Activated CD8-positive, alpha-beta memory T cell treated with anti-CD3 and anti-CD28 coated beads, Interleukin-2, amount 10 ng/mL, durations not matched to agents 7 days and 5 days (primary cell): ENCODE measurements at places on chromosomes 7 and 10. TPM values are rescaled to one million over a fixed set of nuclear protein-coding genes. Genes with fewer than 3 reads are reported as not detected.

GRCh38 chr10:96719850-96720421 is 378 bp downstream of the PIK3AP1 start:
- H3K27me3 ChIP-seq: no peaks in the 10 kb centered on the region
- peaks cover 39% of the 10 kb centered on the region for H3K4me1 ChIP-seq
- H3K27ac ChIP-seq: peak overlapping the region; percentile 85
- H3K36me3 ChIP-seq: peaks cover 3% of the 10 kb centered on the region

DNA sequence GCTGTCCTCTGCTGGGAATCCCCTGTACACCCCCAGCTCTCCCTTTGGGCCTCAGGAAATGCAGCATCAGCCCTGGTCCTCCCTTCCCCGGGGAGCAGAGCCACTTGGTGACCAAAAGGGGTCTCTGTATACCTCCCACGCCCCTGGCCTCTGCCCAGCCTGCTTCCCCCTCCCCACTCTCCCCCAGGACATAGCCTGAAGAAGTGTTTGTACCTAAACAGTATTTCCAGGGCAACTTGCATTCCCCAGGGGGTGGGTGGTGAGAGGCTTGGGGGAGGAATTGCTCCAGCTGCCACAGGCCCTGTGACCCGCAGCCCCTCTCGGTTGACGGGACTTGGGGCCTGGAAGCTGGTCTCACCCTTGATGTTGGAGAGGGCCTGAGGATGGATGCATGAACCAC is 39.3 kb downstream of the TMEM270 start:
- no peak overlapping the region for H3K27ac ChIP-seq
- H3K27me3 ChIP-seq: peaks cover 4% of the 10 kb centered on the region
- no peak for DNase-seq
- H3K36me3 ChIP-seq: no peaks in the 10 kb centered on the region
- peaks cover 4% of the 10 kb centered on the region for H3K4me1 ChIP-seq
- no peak overlapping the region for H3K4me3 ChIP-seq

- H3K4me3 ChIP-seq: no peak overlapping the region
- H3K27me3 ChIP-seq: peaks cover 10% of the 10 kb centered on the region
- no peak for DNase-seq
- no peak overlapping the region for H3K27ac ChIP-seq
- H3K36me3 ChIP-seq: no peaks in the 10 kb centered on the region
- H3K4me1 ChIP-seq: no peaks in the 10 kb centered on the region
Observed at GRCh38 chr7:29892231-29892630, 85.9 kb downstream of the WIPF3 start.

The DYNC1I1 gene
- total RNA-seq: not detected

The CLCN1 gene
- 0.09 TPM for total RNA-seq

GRCh38 chr7:116515584-116515983 is 9.3 kb upstream of the CAV1 start:
- H3K27me3 ChIP-seq: peaks cover 26% of the 10 kb centered on the region
- no peak overlapping the region for H3K4me3 ChIP-seq
- no peak for DNase-seq
- peaks cover 19% of the 10 kb centered on the region for H3K4me1 ChIP-seq
- H3K27ac ChIP-seq: no peak overlapping the region

DNA sequence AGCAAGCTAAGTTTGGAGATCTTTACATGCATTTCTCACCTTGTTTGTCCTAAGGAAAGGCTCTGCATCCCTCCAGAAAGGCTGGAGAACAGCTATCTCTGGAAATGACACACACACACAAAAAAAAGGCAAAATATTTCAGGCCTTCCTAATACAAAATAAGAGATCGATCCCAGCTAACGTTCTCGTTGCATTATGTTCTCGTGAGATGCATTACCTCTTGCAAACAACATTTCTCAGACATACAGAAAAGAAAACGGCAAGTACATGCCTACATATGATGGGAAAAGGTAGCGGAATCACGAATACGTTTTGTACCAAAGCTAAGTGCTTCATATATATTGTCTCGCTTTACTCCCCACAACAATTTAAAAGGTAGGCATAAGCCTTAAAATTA is 488 bp downstream of the MTERF1 start:
- H3K4me1 ChIP-seq: peaks cover 34% of the 10 kb centered on the region
- no peak for DNase-seq
- H3K4me3 ChIP-seq: peak overlapping the region; percentile 88
- peak overlapping the region; percentile 95 for H3K27ac ChIP-seq

The FRAT1 gene
- total RNA-seq: 5.7 TPM

The SYNPO2L gene
- 0.06 TPM for total RNA-seq

The PLAC9 gene
- total RNA-seq: not detected

The UCN3 gene
- not detected for total RNA-seq

The INA gene
- 0.09 TPM for total RNA-seq

DNA sequence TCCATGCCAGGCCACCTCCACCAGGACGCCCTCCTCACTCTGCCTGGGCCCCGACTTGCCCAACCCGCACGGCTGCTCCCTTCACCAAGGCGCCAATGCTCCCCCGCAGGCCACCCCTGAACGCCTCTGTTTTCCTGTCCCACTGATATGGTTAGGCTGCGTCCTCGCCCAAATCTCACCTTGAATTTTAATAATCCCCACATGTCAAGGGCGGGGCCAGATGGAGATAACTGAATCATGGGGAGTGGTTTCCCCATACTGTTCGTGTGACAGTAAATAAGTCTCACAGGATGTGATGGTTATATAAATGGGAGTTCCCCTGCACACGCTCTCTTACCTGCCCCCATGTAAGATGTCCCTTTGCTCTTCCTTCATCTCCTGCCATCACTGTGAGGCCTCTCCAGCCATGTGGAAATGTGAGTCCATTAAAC is 29.8 kb downstream of the RSU1 start:
- peak overlapping the region; percentile 28 for H3K4me3 ChIP-seq
- no peaks in the 10 kb centered on the region for H3K27me3 ChIP-seq
- peaks cover 27% of the 10 kb centered on the region for H3K4me1 ChIP-seq

The PPP1R17 gene
- total RNA-seq: not detected

- no peaks in the 10 kb centered on the region for H3K36me3 ChIP-seq
- no peaks in the 10 kb centered on the region for H3K4me1 ChIP-seq
- H3K27ac ChIP-seq: no peak overlapping the region
- no peak for DNase-seq
- H3K4me3 ChIP-seq: no peak overlapping the region
Observed at GRCh38 chr10:44056967-44057805, 327.7 kb downstream of the CXCL12 start.

- no peak overlapping the region for H3K4me3 ChIP-seq
- H3K4me1 ChIP-seq: no peaks in the 10 kb centered on the region
- no peak for DNase-seq
Observed at GRCh38 chr7:1899951-1900762, 230.1 kb downstream of the ELFN1 start.

GRCh38 chr7:70788276-70788675 is 343.7 kb upstream of the GALNT17 start:
- H3K4me1 ChIP-seq: no peaks in the 10 kb centered on the region
- no peak for DNase-seq
- H3K27me3 ChIP-seq: no peaks in the 10 kb centered on the region
- peaks cover 13% of the 10 kb centered on the region for H3K36me3 ChIP-seq

DNA sequence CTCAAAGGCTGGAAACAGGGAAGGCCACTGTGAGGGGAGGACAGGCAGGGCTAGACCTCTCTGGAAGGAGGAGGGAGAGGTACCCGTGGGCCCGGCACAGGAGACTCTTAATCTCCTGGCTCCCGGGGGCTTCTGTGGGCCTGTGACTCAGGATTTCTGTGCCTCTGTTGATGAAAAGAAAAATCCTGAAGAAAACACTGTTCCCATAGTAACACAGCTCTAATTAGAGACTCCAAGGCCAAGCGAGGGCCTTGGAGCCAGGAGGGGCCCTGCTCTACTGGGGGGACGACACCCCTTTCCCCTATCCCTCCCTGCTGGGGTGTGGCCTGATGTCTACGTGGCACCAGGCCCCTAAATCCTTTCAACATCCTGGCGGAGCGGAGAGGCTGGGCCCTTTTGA is 174.1 kb upstream of the TNRC18 start:
- no peak overlapping the region for H3K4me3 ChIP-seq
- no peak overlapping the region for H3K27ac ChIP-seq
- no peak for DNase-seq
- H3K4me1 ChIP-seq: peaks cover 29% of the 10 kb centered on the region
- H3K27me3 ChIP-seq: peaks cover 16% of the 10 kb centered on the region

GRCh38 chr10:43220657-43221418 is 46.0 kb downstream of the RASGEF1A start:
- H3K27me3 ChIP-seq: peaks cover 9% of the 10 kb centered on the region
- no peak overlapping the region for H3K27ac ChIP-seq

DNA sequence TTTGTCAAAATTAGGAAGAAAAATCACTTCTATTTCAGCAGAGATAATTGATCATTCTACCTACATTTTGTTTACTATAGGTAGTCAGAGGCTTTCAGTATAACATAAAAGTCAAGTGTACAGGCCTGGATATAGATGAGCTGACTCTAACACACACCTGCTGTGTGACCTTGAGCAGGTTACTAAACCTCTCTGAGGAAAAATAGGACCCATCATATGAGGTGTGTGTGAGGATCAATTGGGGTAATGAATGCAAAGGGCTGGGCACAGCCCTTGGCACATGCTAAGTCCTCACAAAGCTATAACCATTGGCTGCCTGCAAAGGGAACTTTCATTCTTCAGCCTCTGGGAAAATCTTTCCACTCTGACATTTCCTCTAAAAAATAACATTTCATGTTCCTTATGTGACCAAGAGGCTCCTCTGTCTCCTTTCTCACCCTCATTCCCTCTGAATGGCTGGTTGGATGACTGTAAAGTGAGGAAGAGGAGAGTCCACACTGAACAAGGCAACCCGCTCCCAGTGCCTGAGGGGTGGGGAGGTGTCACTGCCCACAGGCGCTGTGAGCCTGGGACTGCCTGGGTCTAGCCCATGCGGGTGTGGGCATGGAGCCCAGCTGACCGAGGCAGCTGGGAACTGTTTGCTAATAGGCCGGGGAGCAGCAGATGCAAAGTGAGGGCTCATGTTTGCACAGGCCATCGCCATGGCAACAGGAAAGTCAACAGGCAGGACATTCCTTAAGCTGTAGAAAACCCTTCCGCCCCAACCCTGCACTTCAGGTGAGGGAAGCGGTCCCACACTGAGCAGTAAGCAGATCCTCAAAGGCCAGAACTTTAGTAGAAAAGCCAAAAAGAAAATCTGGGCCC is 36.8 kb downstream of the MYOF start:
- no peak for DNase-seq
- H3K27ac ChIP-seq: no peak overlapping the region
- H3K4me1 ChIP-seq: peaks cover 2% of the 10 kb centered on the region

The PRTFDC1 gene
- 1.6 TPM for total RNA-seq

The MUC3A gene
- not detected for total RNA-seq

DNA sequence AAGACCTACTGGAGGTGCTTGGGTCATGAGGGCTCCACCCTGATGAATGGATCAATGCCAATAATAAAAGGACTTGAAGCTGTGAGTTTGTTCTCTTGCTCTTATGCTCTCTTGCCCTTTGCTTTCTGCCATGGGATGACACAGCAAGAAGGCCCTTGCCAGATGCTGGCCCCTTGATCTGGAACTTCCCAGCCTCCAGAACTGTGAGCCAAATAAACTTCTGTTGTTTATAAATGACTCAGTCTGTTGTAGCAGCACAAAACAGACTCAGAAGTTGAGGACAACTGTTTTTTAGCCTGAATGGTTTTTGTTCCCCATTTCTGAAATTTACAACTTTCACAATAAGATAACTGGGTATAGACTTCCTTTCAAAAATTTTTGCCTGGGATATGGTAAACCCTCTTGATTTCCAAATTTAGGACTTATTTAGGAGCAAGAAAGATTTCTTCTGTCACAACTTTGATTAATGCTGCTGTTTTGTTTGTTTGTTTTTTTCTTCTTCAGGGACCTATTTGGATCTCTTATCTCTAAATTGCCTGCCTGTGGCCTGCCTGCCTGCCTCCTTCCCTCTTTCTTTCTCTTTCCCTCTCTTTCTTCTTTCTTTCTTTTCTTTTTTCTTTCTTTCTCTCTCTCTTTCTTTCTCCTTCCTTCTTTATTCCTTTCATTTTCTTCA is 12.1 kb downstream of the ENTPD1 start:
- peak overlapping the region; percentile 65 for H3K27ac ChIP-seq
- H3K27me3 ChIP-seq: no peaks in the 10 kb centered on the region
- peaks cover 52% of the 10 kb centered on the region for H3K4me1 ChIP-seq
- DNase-seq: no peak
- no peak overlapping the region for H3K4me3 ChIP-seq

DNA sequence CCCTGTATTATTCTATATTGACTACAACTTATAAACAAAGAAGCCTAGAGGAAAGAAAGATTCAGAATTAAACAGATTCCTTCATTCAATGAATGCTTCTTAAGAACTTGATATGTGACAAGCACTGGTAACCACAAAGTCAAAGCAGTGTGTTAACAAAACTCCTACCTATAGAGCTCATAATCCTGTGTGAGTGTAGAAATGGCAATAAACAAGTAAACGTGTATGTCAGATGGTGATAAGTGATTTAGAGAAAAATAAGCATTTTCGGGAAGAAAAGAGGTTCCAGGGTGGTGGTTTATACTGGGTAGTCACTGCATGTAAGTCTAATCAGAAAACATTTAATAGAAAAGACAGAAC is 141.3 kb downstream of the JMJD1C start:
- H3K27ac ChIP-seq: no peak overlapping the region
- no peaks in the 10 kb centered on the region for H3K4me1 ChIP-seq
- H3K36me3 ChIP-seq: peaks cover 3% of the 10 kb centered on the region
- H3K27me3 ChIP-seq: no peaks in the 10 kb centered on the region
- no peak overlapping the region for H3K4me3 ChIP-seq
- DNase-seq: no peak

GRCh38 chr10:15489431-15489830 is 118.3 kb upstream of the FAM171A1 start:
- no peak overlapping the region for H3K27ac ChIP-seq
- no peaks in the 10 kb centered on the region for H3K27me3 ChIP-seq
- no peak overlapping the region for H3K4me3 ChIP-seq
- no peaks in the 10 kb centered on the region for H3K36me3 ChIP-seq

The VIPR2 gene
- 0.05 TPM for total RNA-seq

GRCh38 chr7:55527307-55527706 is 45.0 kb downstream of the VOPP1 start:
- no peak for DNase-seq
- peaks cover 34% of the 10 kb centered on the region for H3K4me1 ChIP-seq
- H3K36me3 ChIP-seq: peaks cover 15% of the 10 kb centered on the region
- H3K27ac ChIP-seq: no peak overlapping the region

DNA sequence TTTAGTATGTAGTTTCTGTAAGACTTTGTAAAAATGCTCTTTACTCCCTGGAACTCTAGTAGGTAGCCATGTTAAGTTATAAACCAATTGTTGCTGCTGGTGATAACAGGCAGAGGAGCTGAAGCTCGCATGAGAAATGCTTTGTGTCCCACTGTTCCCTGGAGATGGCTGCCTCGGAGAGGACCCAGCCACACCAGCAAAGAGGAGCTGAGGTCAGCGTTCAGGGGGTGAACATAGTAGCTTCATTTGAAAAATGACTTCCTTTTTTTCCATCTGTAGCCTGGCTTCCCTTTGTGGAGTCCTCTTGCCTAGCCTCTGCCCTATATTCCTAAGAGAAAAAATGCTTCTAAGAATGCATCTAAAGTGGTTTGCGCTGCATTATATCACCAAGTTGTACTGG is 20.3 kb downstream of the CELF2 start:
- H3K27ac ChIP-seq: no peak overlapping the region
- no peak overlapping the region for H3K4me3 ChIP-seq
- H3K27me3 ChIP-seq: peaks cover 58% of the 10 kb centered on the region
- H3K36me3 ChIP-seq: no peaks in the 10 kb centered on the region
- no peak for DNase-seq

GRCh38 chr10:95792874-95793285 is 36.9 kb downstream of the ENTPD1 start:
- no peaks in the 10 kb centered on the region for H3K27me3 ChIP-seq
- no peak overlapping the region for H3K4me3 ChIP-seq
- H3K4me1 ChIP-seq: peaks cover 88% of the 10 kb centered on the region
- peaks cover 65% of the 10 kb centered on the region for H3K36me3 ChIP-seq
- H3K27ac ChIP-seq: peak overlapping the region; percentile 97
- DNase-seq: no peak
